Heart left ventricle (tissue), 16 donors: ENCODE measurements at places on chromosomes 3 and 15. TPM values are rescaled to one million over a fixed set of nuclear protein-coding genes. Genes with fewer than 3 reads are reported as not detected.

Gene RARB
- 11.4 TPM for total RNA-seq

Gene NMB
- 8.0 TPM for total RNA-seq

Gene SLC30A4
- 2.9 TPM for total RNA-seq

Gene HIGD2B
- total RNA-seq, result not detected

Gene FGF12
- 265 TPM for total RNA-seq

Gene CCR5
- 0.13 TPM for total RNA-seq

Gene MAP2K1
- 34.6 TPM for total RNA-seq

Gene VILL
- total RNA-seq, result 2.5 TPM

Gene CD96
- 0.33 TPM for total RNA-seq

Gene FAM107A
- 104 TPM for total RNA-seq

Gene HDGFL3
- 26.4 TPM for total RNA-seq

Gene B3GNT5
- total RNA-seq, result 9.1 TPM

Gene CMTM7
- total RNA-seq, result 3.6 TPM

Gene DLEC1
- 0.21 TPM for total RNA-seq

Gene NLGN1
- total RNA-seq, result 13.5 TPM

Gene COL7A1
- 2.9 TPM for total RNA-seq
